ENCODE measurements at places on chromosomes 11 and 22.

GRCh38 chr11:70651031-70651430, 252.7 kb downstream of the CTTN start:
- no peak for DNase-seq

DNA sequence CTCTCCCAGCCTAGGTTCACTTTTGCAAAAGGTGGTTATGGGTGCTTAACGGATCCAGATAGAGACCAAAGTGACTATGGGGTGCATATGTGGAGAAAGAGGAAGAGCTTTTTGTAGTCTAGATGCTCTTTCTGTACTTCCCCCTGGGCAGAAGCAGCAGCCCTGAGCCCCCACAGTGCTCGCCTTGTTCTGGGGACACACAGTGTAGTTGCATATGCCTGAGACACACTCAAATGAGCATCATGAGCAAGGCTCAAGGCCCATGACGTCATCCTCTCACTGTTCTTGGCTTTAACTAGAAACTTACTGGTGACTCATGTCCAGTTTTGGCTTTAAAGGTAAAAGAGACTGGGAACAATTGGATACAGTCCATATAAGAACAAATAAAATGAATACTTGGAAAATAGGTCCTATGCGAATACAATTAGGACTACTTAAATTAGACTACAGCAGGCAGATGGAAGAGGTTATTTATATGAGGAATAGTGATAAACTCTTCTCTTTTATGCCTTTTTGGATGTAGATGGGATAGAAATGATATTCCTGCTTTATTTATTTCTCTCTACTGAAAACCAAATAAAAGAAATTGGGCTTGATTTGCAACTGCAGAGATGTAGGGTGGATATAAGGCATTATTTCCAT, 20.1 kb upstream of the PEX26 start:
- DNase-seq = no peak

- no peak for DNase-seq
Observed at GRCh38 chr11:110509472-110509871, 79.7 kb downstream of the FDX1 start.

DNA sequence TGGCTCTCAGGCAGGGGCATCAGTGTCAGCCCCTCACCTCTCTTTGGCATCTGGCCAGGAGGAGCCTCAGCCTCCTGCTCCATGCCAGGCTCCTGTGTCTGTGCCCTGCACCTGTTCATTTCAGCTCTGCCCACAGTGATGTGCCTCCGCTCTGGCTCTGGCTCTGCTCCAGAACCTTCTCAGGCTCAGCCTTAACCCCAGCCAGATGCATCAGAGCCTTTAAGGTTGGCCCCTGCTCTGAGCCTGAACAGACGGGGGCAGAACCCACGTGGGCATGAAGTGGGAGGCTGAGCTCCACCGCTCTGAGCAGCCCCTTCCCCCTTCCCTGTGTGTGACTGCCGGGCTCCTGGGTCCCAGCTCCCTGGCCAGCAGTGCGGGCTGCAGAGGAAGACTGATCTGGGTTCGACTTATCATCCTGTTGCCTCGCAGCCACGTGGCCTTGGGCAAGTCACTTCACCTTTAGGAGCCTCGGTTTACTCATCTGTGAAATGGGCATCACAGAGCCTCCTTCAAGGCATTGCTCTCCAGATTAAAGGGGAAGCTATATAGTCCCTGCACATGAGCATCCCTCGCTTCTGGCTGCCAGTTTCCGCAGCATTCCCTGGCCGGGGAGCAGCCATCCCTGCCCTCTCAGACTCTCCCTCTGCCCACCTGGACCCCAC, 44.7 kb upstream of the RTL6 start:
- no peak for DNase-seq

- no peak for DNase-seq
Observed at GRCh38 chr22:23790819-23791737, 4.3 kb downstream of the SMARCB1 start.
